CD4-positive, alpha-beta T cell treated with Interleukin-17A for 1 hour (primary cell): ENCODE measurements at places on chromosomes 2 and 18.

DNA sequence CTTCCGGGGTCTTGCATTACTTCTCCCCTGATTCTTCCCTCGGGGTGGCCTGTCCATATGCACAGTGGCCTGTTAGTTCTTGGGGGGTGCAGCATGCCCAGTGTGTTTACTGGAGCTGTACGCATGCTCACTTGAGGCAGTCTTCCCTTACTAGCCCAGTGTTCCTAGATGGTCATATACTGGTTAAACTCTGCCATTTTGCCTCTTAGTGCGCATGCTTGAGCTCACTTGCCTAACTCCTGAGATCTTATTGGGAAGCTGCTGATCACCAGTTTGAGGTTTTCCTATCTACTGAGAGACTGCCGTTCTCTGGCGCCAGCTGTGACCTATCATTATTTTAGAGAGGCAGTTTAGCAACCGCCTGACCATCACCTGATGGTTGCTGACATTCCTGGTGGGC, 571.2 kb downstream of the ADCYAP1 start:
- DNase-seq, result no peak

DNA sequence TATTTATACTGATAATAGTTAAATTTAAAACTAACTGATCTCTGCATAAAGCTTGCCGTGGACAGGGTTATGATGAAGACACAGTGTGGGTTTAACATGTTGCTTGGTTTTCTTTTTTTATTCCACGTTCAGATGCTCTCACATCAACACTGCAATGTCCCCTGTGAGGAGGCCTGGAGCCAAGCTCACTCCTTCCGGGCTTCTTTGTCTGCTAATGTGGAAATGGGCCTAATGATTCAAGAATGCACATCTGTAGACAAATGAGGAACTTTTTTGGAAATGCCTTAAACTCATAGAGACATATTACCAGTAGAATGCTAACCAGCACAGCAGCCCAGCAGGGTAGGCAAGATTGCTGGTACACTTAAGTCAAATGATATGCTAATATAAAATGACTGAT, 208.0 kb downstream of the GALR1 start:
- DNase-seq, result no peak

GRCh38 chr2:217168496-217168895, 308.6 kb upstream of the TNP1 start:
- DNase-seq, result no peak

GRCh38 chr18:60873708-60874107, 459.5 kb upstream of the CDH20 start:
- no peak for DNase-seq

- no peak for DNase-seq
These were observed 1250.2 kb downstream of the LRP1B start for GRCh38 chr2:140880573-140880972.

- no peak for DNase-seq
These were observed 1244.7 kb upstream of the ZEB2 start for GRCh38 chr2:145764631-145765030.

DNA sequence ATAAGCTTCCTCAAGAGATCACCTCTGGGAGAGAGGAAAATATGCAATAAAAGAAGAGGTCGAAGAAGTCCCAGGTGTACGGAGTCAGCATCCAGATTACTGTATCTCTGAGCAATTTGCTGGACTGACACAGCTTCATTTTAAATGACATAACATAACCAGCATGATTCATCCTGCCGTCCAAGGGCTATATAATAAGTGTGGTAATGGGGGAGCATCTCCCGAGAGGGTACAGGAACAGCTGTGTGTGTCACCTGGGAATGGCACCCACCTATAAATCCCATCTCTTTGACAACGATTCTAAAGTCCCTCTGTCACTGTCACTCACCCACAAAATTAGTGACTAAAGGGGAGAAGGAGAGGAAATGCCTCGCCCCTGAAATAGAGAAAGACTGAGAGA, 19.3 kb upstream of the FZD7 start:
- no peak for DNase-seq

DNA sequence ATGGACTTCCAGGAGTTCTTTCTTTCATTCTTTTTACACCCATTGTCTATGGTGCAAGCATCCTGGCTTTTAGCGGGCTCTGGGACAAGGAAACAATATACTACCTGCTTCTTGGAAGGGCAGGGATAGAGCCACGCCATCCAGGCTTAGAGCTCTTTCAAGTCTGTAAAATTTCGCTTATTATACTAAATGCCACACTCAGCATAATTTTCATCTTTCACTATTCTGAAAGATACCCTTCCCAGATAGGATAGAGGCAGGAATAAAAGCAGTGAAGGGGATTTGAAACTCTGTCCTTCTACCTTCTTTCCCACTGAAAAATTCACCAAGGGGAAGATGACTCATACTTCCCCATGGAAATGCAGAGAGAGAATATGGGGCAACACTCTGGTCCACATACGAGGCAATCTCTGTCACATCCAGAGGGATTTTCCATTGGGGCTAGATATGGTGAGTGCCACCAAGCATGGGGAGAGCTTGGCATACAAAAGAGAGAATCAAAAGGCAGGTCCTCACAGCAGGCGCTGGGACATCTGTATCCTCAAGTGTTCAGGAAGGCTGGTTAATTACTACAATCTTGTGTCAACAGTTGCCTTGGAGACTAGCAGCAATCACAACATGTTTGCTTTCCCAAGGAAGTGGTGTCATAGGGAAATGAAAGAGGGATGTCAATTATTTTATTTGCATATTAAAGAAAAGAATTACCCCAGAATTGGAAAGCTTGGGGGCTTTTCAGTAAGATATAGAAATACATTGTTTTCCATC, 127.6 kb downstream of the TDRD15 start:
- DNase-seq, result no peak

DNA sequence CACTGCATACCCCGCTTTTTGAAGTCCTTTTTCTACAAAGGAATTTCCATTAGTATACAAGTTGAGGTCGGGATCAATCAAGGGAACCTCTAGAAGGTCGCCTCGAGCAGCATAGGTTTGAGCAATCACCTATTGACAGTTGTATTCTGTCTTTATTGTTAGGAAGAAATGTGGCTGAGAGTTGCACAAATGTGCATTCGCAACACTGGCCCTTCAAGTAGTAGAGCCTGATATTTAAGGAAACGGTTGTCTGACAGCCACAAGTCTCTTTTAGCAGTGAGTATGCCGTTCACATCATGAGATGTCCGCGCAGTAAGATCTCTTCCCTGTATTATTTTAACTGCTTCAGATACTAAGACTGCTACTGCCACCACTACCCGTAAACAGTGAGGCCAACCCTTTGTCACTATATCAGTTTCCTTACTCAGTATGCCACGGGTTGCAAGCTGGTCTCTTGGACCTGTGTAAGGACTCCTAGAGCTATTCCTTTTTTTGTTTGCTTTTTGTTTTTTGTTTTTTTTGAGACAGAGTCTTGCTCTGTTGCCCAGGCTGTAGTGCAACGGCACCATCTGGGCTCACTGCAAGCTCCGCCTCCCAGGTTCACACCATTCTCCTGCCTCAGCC, 10.0 kb upstream of the STARD7 start:
- no peak for DNase-seq

DNA sequence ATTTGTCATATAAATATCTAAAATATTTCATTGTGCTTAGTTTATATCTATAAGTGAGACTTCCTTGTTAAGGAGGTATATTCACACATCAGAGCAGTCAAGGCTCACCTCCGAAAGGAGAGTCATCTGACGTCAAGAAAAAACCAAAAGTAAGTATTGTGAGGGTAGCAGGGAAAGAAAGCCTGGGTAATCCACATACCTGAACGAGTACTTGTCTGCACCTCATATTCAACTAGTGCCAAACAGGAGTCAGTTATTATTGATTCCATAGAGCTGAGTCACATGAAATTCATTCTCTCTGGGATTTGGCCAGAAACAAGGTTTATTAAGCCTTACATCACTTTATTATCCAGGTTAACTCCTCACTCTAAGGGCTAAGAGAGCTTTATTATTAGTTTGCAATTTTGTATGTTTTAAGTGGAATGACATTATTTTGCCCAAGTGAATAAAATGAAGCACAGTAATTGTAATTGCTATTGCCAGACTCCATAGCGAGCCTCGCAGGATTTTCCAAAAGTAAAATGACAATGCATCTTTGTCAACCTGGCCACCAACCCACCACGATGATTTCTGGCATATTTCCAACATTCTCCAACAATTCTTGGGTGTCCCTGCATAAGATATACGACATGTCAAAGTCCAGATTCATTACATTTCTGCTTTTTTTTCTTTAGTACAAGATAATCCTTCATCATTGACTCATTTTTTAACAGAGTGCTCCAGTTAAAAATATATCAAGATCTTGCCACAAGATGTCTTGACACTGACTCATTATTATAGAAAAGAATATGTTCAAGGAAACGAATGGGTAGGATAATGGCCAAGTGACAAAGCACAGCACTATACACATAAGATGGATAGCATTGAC, 1210.4 kb upstream of the ACVR2A start:
- DNase-seq, result no peak

- peak; percentile 74 for DNase-seq
These were observed 77.9 kb downstream of the LIMS1 start for GRCh38 chr2:108612153-108612513.

DNA sequence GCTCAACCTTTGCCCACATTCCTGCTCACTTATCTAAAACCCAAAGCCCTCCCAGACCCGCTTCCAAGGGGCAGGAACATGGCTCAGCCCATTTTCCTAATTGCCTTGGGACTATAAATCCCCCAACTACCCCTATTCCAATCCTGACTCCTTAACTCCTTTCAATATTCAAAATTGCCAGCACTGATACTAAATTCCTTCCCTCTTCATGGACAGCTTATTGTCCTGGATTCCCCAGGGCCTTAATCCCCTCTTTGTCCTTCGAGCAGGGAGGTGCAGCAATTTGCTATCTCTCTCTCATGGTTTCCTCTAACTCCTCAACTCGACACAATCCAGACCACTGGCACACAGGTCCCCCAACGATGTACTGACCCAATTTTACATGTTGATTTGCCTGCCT, 99.1 kb downstream of the SLC25A12 start:
- DNase-seq, result no peak
